T-cell (primary cell): ENCODE measurements at places on chromosomes 12 and 14.

GRCh38 chr12:124928095-124928911 is 13.9 kb upstream of the UBC start:
- DNase-seq, result no peak

GRCh38 chr12:71671816-71672215 is 7.7 kb downstream of the THAP2 start:
- DNase-seq, result no peak

GRCh38 chr14:59254146-59254910 is 65.9 kb downstream of the DAAM1 start:
- no peak for DNase-seq

DNA sequence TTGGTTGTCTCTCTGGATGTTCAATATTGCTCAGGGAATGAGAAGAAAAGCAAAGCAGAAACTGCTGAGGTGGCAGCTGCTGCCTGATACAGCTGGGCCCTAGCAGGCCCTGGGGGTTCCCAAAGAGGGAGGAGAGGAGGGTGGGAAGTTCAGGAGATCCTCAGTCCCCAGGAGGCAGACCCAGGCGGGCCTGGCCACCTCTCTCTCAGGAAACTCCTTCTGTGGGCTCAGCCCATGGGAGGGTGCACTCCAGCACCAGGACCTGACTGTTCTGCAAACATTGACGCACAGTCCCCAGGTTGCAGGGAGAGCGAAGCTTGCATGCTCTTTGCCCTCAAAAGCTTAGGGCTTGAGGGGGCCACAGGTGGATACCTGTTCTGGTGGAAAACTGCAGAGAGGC is 29.6 kb downstream of the IRF2BPL start:
- no peak for DNase-seq

- DNase-seq, result no peak
Observed at GRCh38 chr12:62910549-62911169, 24.3 kb downstream of the PPM1H start.

DNA sequence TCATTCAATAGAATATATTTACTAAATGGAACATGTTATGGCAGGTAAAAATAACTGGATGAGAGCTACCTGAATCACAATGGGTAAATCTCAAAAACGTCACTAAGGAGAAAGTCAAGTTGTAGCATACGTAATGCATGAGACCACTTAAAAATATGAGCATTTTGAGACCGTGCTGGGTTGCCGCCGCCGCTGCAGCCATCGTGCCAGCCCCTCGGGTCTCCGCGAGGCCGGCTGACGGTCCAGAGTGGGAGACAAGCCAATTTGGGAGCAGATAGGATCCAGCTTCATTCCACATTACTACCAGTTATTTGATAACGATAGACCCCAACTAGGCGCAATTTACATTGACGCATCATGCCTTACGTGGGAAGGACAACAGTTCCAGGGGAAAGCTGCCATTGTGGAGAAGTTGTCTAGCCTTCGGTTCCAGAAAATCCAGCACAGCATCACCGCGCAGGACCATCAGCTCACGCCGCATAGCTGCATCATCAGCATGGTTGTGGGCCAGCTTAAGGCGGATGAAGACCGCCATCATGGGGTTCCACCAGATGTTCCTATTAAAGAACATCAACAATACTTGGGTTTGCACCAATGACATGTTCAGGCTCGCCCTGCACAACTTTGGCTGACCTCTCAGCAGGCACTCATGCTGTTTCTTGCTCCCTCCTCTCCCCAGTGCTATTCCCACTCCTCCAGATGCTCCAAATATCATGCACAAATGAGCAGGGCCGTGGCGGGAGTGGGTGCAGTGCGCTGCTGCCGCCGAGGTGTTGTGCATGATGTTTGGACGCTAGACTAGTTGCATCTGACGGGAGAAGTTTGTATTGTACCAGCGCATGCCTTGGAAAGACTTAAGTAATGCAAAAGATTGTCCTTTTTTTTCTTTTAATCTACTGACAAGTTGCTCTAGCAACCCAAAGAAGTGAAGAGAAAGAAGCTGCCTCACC is 6.3 kb upstream of the BRMS1L start:
- no peak for DNase-seq

DNA sequence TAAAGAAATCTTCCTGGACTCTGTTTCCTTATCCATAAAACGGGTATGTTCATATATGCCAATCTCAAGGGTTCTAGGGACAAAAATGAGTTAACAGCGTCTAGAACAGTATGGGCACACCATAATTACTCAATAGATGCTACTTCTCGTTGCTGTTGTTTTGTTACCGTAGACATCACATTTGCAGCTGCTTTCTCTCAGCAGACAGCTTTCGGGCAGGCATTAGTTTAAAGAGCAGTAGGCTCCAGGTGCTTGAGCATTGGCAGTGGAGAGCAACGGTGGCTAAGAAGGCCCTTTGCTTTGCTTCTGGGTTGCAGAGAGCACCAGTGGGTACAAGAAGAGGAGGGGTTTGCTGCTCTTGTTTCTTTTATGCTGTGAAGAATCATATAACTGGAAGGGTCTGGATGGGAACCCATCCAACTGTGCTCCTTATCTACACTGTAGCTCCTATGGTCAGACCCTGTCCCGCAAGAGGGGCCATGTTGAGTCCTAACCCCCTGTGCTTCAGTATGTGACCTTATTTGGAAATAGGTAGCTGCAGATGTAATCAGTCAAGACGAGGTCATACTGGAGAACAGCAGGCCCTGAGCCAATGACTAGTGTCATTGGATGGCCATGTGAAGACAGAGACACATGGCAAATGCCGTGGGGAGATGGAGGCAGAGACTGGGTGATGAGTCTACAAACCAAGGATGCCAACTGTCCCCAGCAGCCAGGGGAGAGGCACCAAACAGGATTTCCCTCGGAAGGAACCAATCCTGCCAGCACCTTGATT is 120.0 kb downstream of the RBM19 start:
- no peak for DNase-seq
